ENCODE measurements at places on chromosomes 5 and 9.

DNA sequence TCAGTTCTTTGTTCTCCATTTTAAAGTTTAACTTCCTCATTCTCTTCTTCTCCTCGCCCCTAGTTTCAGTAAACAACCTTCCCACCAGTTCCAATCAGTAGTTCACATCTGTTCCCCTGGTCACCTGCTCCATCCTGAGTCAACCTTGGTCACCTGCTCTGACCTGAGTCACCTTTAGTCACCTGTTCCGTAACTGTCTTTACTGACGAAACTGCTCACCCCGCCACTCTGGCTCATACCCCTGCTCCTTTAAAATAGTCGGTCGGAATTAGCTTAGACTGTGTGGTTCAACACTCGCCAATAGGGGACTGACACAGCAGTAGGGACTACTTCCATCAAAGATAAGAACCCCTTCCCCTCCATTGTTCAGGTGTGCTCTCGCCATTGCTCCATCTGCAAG, 76.3 kb upstream of the GPBP1 start:
- DNase-seq = no peak

GRCh38 chr9:98897745-98898144, 46.0 kb upstream of the COL15A1 start:
- no peak for DNase-seq

DNA sequence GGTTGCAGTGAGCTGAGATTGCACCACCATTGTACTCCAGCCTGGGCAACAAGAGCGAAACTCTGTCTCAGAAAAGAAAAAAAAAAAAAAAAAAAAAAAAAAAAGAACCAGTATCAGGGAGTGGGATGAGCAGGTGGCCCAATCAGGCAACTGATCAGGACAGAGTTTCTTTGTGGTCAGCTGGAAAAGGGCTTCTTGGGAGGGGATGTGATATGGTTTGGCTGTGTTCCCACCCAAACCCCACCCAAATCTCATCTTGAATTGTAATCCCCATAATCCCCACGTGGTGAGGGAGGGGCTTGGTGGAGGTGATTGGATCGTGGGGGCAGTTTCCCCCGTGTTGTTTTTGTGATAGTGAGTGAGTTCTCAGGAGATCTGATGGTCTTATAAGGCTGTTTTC, 4.7 kb upstream of the GCNT1 start:
- DNase-seq = no peak

GRCh38 chr5:139878093-139878492, 82.5 kb downstream of the PSD2 start:
- no peak for DNase-seq

DNA sequence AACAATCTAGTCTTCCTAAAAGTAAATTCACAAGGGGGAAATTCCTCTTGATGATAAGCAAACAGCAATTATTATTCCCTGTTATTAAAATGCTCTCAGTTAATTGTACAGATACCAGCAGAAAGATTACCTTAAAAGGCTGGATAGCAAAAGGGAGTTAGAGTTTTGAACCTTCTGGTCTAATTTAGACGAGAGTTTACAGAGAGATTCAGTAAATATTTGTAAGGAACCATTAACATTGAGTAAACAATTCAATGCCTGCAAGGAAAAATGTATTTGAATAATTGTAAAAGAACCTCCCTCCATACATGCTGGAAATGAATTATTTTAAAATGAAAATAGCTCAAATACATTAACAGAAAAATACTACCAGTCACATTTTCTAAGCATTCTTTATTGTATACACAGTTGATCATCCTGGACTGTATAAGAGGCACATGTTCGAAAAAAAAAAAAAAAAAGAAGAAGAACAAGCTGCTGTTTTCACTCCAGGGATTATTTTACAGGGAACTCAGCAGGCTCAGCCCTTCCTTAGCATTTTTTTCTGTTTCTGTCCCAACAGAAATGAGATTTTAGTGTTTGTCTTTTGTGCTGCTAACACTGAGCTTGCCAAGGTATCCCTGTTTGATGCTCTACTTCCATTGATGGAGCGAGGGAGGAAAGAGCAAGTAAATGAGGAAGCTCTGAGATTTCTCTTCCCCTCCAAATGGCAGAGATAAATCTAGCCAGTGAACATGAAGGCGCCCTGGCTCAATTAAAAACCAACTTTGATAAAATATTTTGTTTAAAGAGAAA, 141.1 kb downstream of the ENC1 start:
- no peak for DNase-seq

- no peak for DNase-seq
Measured at GRCh38 chr5:60026161-60026560, 132.6 kb upstream of the PDE4D start.

GRCh38 chr5:112635771-112636731, 101.6 kb upstream of the APC start:
- DNase-seq = no peak
